ENCODE measurements at places on chromosomes 12 and 14.

DNA sequence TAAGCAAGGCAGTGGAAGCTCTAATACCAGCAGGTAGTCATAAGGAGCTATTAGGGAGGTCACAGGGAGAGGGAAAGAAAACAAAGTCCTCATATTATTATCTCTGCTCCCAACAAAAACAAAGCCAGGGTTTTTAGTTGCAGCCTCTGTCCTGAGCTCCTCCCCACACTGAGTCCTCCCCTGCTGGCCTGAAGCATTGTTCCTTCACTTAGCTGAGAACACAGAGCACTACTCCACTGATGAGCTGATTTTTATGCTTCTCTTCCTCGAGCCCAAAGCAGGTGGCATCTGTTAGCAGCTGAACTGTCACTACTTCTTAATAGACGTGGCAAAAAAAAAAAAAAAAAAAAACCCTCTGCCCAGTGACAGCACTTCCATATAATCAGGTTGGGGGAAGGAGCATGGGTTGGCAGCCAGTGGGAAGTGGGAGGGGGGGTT is 10.5 kb upstream of the STAC3 start:
- DNase-seq: no peak

DNA sequence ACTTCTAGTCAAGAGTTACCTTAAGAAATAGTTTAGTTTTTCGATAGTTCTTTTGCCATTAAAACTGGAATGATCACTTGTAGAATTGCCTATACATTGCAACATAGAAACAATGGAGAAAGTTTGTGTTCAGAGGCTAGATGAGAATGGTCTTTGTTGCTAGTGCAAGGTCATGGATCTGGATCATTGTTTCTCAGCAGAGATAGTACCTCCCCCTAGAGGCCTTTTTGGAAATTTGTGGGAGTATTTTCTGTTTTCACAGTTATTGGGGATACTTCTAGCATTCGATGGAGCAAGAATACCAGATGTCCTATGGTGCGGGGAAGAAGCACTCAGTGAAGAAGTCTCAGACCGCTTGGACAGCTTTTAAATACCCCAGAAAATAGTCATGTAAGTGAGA is 138.8 kb upstream of the HMGA2 start:
- peak; percentile 53 for DNase-seq

GRCh38 chr12:57835366-57836288 is 10.9 kb downstream of the CTDSP2 start:
- peak; percentile 68 for DNase-seq

DNA sequence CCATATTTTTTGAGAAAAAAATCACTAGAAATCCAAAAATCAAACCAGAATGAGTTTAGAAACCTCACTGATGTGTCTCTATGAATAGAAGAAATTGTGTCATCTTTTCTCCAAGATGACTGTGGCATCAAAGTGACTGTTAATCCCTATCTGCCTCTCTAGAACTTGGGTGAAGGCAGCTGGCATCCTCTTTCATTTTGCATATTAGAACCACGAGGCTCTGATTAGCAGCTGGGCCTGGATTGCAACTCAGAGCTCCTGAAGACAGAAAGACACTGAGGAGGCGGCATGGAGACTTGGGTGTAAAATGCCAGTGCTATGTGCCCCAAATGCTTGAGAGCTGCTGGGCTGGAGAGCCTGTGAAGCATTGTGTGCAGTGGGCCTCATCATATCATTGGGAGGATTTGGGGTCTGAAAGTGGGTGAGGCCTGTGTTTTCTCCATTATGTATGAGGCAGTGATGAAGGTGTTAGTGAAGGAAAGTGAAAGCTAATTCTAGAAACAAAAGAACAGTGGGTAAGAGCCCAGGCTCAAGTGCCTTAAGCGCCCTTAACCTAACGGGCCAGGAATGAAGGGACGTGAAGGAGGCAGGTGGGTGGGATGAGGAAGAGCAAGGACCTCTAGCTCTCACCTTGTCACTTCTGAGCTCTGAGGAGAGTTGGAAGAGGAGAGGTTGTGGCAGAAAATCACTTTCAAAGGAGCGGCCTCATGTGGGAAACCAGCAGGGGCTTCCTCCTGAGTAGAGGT is 26.2 kb downstream of the NKX2-8 start:
- no peak for DNase-seq

DNA sequence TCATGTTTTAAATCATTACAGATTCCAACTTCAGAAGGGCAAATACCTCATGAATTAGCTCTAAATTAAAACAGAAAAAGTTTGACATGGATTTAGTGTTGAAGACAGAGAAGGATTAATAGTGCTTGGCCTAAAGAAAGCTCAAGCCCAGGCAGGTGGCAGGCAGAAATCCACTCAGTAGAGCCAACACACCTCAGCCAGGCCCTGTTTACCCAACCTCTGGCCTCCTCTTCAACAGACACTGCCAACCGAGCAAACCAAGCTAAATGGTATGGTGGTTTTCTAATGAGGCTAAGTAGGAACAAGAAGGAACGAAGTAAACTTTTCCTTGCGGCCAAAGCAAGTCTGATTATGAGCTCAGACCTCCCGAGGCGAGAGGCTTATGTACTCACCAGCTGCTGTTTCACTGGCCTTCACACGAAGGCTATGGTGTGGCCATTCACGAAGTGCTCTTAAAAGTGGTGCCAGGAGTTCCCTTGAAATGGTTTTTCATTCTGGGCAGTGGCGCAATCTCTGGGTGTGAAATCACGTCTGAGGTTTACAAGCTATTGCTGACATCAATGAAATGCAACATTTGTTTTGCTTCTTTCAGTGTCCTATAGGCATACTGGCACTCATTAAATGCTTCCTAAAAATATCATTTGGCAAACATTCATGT is 124.1 kb upstream of the LGR5 start:
- no peak for DNase-seq

DNA sequence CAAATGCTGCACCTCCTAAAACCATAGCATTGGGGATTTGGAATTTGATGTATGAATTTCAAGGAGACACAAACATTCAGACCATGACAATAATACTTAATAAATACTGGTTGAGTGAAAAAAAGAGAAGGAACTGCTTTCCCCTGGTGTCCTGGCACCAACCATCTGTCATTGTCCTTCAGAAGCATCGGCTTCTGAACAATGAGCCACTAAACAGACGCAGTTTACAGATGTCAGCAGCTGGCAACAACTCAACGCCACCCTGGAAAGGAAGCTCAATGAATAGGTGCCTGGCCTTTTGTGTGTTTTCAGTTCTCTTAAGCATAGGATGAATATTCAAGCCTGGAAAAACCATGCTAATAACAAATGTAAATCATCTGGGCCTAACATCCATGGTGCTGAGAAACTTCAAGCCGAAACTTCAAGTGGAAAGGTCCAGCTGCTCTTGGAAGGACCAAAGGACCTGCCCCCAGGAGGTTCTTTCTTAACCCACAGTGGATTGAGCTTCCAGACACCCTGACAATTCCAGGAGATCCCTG is 101.3 kb downstream of the WIF1 start:
- no peak for DNase-seq

- no peak for DNase-seq
Observed at GRCh38 chr12:119230807-119231206, 52.1 kb downstream of the HSPB8 start.

GRCh38 chr12:127811988-127812387 is 455.0 kb upstream of the TMEM132C start:
- DNase-seq: peak; percentile 87

GRCh38 chr12:107440606-107441005 is 245.0 kb upstream of the PWP1 start:
- DNase-seq: no peak

DNA sequence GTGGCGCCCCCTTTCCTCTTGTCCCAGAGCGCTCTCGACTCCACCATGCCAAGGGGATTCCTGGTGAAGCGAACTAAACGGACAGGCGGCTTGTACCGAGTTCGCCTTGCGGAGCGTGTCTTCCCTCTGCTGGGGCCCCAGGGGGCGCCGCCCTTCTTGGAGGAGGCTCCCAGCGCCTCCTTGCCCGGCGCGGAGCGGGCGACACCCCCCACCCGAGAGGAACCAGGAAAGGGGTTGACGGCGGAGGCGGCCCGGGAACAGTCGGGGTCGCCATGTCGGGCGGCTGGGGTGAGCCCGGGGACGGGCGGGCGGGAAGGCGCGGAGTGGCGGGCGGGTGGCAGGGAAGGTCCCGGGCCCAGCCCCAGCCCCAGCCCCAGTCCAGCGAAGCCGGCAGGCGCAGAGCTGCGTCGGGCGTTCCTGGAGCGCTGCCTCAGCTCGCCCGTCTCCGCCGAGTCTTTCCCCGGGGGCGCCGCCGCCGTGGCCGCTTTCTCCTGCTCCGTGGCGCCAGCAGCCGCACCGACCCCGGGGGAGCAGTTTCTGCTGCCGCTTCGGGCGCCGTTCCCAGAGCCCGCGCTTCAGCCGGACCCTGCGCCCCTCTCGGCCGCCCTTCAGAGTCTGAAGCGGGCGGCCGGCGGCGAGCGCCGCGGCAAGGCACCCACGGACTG is 376 bp downstream of the INSM2 start:
- DNase-seq: no peak

DNA sequence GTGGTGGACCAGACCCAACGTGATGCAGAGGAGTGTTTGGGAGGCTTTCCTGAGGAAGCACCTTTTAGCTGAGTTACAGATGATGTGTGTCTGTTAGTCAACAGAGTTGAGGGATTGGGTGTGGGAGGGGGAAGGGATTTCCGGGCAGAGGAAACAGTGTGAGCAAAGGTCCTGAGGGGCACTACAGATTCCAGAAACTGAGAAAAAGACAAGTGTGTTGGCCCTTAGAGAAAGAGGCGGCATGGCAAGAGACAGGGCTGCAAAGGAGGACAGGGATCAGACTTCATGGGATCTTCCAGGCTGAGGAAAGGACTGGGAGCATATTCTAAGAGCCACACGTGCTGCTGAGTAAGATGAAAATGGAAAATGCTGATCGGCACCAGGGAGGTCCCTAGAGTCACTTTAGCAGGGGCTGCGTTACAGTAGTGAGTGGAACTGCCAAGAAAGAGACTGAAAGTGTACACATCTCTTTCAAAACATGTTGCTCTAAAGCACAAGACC is 9.4 kb upstream of the RPS6KL1 start:
- DNase-seq: no peak

DNA sequence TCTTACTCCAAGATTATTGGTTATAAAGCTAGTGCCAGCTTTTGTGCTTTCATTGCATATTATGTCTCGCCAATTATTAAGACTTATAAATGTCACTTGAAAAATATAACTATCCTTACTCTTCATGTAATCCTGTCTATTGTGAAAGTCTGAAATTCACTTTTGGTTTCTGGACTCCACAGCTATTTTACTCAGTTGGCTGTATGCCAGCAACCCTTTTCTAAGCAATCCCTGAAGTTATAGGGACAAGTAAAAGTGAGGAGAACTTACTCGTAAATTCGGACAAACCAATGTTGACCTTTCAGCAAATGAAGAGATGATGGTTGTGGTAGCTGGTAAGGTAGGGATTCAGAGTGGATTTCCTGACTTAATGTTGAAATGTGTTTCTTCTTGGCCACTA is 196.3 kb downstream of the NPAS3 start:
- DNase-seq: no peak

DNA sequence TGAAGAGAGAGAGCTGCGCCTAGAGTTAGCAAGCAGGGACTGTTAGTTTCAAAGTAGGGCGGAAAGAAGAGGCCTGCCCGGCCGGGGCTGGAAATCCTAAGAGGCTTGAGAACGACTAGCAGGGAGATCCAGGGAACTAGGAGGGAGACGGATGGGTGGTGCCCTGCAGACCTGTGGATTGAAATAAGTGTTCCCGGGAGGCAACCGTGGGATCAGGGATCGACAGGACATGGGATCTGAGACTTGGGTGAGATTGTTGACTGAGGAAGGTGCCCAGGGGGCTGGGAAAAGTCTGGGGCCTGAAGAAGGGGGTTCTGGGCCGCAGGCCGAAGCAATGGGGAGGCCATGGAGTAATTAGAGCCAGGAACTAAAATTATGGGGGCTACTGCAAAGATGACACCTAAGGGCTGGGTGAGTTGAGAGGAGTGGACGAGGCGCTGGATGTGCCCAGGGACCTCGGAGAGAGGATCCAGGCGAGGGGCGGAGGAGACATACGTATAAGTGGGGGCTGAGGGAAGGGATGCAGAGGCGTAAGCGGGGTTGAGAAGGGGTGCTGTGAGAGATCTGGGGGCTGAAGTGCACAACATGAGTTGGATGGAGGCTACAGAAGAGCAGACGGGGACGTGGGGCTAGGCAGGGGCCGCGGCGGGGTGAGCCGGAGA is 635 bp downstream of the LTA4H start:
- peak; percentile 35 for DNase-seq

DNA sequence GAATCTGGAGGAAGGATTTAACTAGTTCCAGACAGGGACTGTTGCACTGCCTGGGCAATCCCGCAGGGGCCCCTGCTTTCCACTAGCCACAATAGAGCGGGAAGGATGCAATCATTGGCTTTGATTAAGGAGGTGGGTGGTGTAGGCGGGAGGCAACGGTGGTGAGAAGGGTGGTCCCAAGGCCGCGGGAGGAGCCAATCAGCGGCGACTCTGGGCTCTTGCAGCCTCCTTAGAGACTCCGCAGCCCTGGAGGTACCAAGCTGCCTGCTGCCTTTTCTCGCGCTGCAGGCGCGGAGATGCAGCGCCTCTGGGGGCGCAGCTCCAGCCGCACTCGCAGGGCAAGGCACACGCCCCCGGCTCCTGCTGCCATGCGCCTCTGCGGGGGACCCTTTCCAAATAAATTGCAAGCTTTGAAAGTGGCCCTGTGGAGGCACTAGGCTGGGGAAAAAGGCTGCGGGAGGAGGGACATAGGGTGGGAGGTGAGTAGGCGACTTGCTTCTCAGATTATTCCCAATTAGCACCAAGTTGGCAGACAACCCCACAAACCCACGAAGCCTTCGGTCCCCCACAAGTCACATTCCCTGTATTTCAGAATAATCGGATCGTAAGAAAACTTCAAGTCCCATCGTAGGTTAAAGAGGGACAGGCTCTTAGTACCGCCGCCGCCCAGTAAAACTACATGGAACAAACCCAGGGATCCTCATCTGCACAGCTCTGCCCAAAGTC is 858 bp upstream of the KCNA1 start:
- no peak for DNase-seq

DNA sequence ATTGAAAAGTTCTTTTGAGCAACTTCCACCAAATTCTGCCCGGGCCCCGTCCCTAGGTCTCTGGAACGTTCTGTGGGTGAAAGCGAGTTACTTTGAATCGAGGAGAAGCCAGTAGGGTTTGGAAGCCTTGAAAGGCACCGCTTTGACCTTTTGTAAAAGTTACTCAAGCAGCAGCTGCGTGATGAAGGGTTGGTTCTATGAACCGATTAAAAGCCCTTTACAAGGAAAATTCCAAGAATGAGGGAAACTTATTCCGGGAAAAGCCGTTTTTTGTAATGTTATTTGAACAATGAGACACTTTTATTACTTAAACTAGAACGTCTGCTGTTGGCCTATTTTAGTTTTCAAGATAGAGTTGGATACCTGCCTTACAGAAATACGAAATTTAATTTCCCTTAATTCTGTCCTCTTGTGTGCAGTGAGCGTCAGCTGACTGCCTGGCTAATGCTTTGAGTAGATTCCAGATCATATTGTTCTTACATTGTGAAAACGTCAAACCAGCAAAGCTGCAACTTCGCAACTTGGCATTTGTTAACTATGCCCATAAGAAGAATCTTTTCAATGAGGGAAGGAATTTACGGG is 906 bp downstream of the LARP4 start:
- peak; percentile 77 for DNase-seq

- no peak for DNase-seq
Observed at GRCh38 chr12:57240926-57241401, 10.0 kb downstream of the STAC3 start.
